ENCODE measurements at places on chromosomes 2 and 18. TPM values are rescaled to one million over a fixed set of nuclear protein-coding genes. Genes with fewer than 3 reads are reported as not detected.

Gene SPHKAP
- total RNA-seq: not detected

Gene PDE1A
- total RNA-seq: 15.1 TPM

Gene NT5DC4
- not detected for total RNA-seq

Gene MAP3K19
- total RNA-seq: not detected

Gene SEPTIN10
- 88.3 TPM for total RNA-seq

Gene PROKR1
- not detected for total RNA-seq

Gene PDCD1
- not detected for total RNA-seq

Gene DSG4
- total RNA-seq: not detected

Data from posterior vena cava (tissue), 2 donors.